ENCODE measurements at places on chromosomes 4 and X.

- DNase-seq = no peak
These were observed 286.3 kb upstream of the AGA start for GRCh38 chr4:177728361-177729152.

DNA sequence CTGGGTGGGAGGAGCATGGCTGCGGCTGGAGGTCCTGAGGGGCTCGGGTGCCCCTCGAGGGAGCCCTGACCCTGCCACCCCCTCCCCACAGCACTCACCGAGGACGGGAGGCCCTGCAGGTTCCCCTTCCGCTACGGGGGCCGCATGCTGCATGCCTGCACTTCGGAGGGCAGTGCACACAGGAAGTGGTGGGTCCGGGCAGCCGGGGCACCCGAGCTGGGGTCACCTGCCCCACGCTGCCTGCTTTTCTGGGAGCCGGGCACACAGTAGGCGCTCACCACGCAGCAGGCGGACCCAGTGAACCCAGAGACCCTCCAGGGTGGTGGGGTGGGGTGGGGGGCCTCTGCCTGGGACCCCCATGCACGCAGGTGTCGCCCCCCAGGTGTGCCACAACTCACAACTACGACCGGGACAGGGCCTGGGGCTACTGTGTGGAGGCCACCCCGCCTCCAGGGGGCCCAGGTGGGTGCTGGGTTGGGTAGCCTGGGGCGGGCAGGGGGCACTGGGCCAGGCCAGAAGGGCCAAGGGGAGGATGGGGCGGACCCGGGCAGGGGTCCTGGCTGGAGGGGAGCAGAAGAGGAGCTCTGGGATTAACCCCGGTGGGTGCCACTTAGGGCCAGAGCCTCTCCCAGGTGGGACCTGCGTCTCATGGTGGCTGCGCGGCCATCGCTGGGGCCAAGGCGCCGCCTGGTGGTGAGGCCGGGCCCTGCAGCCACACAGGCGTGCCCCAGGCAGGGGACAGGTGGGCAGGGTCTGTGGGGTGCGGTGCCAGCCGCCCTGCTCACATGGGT, 1.4 kb downstream of the HGFAC start:
- DNase-seq = peak; percentile 35

GRCh38 chr4:148643851-148644250, 201.6 kb upstream of the NR3C2 start:
- DNase-seq = no peak

- DNase-seq = no peak
These were observed 365.7 kb downstream of the PPP3CA start for GRCh38 chr4:100981447-100982204.

GRCh38 chr4:153520801-153521329, 54.7 kb downstream of the TMEM131L start:
- no peak for DNase-seq
